ENCODE measurements at places on chromosomes 2 and 18.

- no peak for DNase-seq
Observed at GRCh38 chr2:144876013-144876412, 356.1 kb upstream of the ZEB2 start.

- no peak for DNase-seq
Observed at GRCh38 chr18:13638719-13639595, 87.4 kb downstream of the FAM210A start.

DNA sequence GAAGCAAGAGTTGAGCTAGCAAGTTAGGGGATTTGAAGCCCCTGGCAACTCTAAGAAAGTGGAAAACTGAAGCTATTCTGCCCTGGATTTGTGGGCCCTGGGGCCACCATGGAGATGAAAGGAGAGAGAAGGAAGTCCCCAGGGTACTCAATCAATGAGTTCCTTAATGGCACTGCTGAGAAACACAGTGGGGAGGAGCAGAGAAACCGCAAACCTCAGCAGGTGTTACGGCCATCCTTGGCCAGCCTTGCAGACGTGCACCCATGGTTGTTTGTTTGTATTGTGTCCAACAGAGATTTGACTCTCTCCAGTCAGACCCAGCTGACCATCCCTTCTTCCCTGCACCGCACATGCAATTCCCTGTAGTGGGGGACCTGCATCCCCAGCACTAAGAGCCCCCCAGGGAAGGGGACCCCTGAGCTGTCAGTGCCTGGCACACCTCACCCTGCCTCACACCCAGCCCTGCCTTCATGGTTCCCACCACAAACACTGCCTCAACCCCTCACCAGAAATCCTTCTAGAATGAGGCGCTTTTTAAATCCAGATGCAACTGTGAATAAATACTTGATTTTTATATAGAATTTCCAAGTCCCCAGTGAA, 255.3 kb downstream of the SH3BP4 start:
- no peak for DNase-seq

- DNase-seq, result no peak
Observed at GRCh38 chr18:58015065-58015780, 28.8 kb upstream of the NEDD4L start.

GRCh38 chr2:139296672-139297209, 516.6 kb upstream of the NXPH2 start:
- no peak for DNase-seq

GRCh38 chr2:22274661-22275060, 1110.3 kb upstream of the KLHL29 start:
- DNase-seq, result no peak

DNA sequence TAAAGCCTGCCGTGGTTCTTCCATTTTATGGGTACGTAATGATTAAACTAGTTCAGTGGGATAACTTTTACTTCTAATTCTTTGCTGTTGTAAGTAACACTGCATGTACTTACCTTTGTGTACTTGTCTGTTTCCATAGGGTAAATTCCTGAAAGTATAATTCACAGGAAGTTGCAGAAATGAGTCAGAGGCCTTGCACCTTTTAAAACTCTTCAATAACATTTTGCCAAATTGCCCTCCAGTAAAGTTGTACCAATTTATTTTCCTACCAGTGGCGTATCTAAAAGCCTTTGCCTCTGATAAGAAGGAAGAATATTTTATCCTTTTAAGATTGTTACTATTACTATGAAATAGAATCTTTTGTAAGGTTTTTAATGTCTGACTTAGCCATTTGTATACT, 65.1 kb downstream of the CAB39 start:
- no peak for DNase-seq

GRCh38 chr2:206530727-206531126, 87.4 kb downstream of the ADAM23 start:
- DNase-seq, result no peak

DNA sequence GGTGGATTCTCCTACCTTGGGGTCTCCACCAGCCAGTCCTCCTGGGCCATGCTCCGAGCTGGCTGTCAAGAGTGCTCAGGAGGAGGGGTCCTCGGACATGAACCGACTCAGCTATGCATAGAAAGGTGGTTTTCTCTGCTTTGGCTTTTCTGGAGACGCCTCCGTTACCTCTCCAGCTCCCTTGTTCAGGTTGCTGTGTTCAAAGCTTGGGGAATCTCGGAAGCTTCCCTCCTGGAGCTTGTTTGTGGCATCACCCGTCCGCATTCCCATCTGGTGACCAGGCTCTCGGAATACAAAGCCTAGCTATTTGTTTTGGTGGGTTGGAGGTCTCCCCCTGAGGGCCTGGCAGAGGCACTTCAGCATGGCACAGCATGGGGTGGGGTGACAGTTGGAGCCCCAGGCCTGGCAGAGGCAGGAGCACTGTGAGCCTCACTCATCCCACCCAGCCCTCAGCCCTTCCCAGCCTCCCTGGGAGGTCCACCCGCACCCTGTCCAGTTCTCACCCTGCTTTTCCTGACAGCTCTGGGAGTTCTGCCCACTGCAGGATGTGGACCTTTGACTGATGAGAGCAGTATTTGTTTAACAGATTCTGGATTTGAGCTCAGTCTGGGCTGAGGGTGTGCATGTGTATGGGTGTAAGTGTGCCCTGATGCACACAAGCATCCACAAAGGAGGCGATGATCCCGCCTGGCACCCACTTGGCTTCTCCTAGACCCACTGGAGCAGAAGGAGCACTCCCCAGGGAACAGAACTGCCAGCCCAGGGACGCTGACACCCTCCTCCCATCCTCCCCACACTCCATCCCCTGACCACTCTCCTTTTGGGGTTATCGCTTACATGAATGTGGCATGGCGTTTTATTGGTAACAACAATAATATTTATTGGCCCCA, 107.3 kb upstream of the HS6ST1 start:
- DNase-seq, result no peak

Data from stimulated activated CD8-positive, alpha-beta memory T cell treated with anti-CD3 and anti-CD28 coated beads, Interleukin-7, amount 100 ng/mL, for 4 hours (primary cell).